ENCODE measurements at places on chromosomes 6 and 20.

DNA sequence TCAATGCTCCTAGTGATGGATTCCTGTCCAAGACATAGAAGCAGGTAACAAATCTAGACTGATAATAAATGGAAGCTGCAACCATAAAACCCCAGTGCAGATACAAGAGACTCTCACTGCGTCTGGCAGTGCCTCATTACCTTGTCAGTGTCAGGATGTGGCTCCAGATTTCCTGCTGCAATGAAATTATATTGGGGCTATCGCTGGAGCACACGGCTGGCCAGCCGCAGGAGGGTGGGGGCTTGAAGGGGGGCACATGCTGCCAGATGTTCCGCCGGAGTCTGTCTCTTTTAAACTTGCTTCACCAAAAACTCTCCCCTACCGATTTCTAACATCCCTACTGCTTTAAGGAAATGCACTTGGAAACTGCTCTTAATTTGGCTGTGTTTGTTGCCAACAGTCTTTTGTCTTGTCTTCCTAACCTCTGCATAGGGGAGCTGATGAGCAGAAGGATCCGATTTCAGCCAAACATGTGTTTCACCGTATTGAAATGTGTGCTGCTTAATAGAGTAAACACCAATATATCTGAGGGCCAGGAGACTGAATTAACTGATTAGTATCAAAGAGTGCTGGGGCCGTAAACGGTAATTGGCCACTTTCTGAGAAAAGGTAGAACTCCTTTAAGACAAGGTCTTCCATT lies 102.2 kb upstream of the EXOC2 start:
- no peak for DNase-seq

DNA sequence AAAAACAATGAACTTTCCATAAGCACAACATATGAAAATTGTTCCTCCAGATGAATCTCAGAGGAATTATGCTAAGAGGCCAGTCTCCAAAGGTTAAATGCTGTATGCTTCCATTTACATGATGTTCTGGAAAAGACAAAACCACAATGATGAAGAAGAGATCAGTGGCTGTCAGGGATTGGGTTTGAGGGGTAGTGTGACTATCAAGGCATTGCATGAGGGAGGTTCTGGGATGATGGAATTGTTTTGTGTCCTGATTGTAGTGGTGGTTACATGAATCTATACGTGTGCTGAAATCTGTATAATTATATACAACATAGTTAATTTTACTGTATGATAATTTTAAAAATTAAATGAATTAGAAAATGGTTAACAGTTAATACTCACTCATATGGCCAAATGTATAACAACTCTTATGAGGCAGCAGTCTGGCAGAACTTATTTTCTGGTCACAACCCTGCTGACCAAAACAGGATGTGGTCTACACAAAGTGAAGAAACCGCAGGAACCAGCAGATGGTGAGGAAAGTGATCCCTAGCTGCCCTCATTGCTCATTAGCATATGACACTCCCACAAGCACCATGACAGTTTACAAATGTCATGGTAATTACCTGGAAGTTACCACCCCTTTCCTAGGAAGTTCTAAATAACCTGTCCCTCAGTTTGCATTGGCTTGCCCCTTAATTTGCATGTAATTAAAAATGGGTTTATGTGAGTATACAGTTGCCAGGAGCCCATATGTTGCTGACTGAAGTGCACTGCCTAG lies 31.9 kb downstream of the NSFL1C start:
- DNase-seq, result peak; percentile 31

DNA sequence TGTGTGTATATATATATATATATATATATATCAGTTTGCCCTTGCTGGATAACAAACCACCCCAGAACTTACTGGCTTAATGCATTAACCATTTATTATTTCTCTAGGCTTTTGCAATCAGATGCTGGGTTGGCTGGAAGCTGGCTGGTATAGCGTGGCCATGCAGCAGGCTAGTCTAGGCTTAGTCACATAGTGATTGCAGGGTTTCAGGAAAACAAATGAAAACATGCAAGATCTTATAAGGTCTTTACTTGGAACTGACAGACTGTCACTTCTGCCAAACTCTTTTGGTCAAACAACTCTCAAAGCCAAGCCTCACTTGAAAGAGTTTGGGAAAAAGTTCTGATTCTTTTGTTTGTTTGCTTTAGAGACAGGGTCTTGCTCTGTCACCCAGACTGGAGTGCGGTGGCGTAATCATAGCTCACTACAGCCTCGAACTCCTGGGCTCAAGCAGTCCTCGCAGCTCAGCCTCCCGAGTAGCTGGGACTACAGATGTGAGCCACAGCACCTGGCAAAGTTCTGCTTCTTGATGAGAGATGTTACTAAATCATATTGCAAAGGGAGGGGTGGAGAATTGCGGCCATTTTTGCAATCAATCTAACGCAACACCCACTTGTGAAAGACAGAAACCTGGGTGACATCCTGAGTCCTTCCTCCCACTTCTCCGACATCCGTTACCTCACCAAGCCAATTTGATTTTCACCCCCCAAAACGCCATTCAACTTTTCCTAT lies 74.6 kb upstream of the RNF24 start:
- no peak for DNase-seq

DNA sequence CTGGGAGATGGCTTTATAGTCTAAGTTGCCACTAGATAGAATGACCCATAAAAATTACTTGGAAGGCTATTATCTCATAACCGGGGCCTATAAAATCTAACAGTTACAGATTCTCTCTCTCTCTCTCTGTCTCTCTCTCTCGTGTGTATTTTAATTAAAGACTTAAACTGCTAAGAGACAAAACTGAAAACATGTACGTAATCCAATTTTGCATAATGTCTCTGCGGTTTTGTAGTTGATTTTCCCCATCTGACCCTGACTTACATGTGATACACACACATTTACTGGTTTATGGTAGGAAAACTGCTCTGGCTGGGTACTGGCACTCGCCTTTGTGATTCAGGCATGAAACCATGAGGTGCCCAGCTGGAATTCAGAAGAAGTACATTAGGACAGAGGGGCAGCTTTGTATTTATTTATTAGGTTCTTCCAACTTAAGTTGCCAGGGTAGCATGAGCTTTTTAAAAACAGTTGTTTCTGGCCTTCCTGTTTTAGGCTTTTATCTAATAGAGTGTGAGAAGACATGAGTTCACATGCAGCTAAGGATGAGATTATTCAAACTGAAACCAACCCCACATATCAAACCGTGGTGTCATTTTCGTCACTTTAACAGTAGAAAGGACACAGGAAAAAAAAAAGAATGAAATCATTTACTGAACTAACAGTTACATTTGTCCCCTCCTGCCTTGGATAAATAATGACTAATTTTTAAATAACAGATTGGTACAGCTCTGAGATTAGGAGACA lies 182.5 kb downstream of the GMPR start:
- DNase-seq, result peak; percentile 24

DNA sequence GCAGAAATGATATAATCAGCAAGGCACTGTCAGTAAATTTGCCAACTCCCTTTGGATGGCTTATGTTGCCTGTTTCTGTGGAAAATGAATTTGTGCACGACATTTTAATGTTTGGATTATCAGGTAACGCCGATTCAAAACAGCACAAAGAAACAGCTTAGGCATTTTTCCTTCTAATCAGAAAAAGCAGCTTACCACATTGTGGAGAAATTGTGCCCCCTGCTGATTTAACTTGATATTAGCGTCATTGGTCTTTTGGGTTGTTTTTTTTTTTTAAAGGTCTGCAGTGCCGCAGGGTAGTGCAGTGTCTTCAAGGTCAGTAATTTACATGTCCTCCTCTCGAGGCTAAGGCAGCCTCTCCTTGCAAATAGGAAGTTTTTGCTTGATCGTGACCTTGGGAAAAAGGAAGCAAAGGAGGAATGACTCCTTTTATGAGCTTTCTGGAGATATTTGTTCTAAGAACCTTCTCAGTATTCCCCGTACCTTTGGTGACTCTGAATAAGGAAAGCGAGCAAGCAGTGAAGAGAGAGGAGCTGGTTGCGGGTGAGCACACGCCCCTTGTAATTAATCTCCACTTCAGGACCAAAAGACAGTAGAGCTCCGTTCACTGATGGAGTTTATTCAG lies 79.1 kb downstream of the ELOVL4 start:
- peak; percentile 78 for DNase-seq

DNA sequence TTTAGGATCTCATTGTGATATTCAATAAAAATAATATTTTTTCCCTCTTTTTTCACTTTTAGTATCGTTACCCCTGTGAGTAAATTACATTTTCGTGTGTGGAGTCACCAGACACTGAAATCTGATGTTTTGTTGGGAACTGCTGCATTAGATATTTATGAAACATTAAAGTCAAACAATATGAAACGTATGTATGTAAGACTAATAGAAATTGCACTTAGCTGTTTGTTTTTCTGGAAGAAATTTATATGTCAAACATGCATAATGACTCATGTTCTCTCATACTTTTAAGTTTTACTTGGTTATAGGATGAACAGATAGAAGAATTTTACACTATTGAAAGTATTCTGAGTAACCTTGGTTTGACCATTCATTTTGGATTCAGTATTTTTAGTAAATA lies 49.4 kb downstream of the ITCH start:
- DNase-seq, result no peak

DNA sequence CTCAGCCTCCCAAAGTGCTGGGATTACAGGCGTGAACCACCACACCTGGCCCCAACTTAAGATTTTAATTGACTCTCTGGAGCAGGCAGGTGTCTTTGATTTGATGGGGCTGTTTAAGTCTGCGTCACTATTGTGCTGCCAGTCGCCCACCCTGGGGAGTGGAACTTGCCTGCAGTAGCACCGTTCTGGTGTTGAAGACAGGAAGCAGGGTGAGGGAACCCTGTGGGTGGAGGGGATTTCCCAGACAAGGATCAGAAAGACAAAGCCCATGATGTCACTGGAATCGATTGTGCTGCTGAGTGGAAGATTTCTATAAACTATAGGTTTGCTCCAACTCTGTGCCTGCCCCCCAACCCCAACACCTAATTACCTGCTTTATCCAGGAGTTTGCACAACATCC lies 11.0 kb downstream of the ALDH8A1 start:
- no peak for DNase-seq

GRCh38 chr6:62716719-62717118 lies 430.7 kb upstream of the KHDRBS2 start:
- DNase-seq, result no peak

DNA sequence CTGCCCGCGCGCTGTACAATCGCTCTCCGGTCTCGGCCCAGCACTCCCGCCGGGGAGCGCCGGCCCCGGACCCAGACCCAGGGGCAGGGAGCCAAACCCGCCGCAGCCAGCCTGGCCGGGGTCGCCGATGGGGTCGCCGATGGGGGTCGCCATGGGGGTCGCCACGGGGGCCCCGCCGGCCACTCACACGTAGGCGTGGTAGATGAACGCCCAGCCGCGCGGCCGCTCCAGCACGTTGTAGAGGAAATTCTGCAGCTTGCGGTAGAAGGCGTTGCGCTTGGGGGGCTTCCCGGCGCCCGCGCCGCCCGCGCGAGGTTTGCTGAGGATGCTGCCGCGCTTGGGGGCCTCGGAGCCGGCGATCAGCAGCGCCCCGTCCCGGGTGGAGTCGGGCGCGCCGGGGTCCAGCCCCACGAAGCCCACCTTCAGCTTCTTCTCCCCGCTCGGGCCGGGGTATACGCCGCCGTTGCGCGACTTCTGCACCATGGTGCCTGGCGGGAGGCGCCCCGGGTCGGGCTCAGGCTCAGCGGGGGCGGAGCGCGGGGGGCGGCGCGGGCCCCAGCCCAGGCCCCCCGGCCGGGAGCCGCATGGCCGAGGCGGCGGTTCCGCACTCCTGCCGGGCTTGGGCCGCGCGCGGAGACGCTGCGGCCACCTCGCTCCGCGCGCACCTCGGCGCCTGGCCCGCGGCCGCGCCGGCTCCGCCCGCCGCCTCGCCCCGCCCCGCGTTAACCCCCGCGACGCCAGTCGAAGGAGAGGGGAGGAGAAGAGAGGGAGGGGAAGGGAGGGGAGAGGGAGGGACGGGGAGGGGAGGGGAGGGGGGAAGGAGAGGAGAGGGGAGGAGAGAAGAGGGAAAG lies at the start of gene KCNQ2:
Gene KCNQ2, minus strand, starts transcription at position 675 of the 851 bp plus-strand sequence. Its CDS starts 192 bp downstream, at position 483.
- no peak for DNase-seq

GRCh38 chr20:44394702-44395460 lies 39.4 kb downstream of the HNF4A start:
- DNase-seq, result no peak

DNA sequence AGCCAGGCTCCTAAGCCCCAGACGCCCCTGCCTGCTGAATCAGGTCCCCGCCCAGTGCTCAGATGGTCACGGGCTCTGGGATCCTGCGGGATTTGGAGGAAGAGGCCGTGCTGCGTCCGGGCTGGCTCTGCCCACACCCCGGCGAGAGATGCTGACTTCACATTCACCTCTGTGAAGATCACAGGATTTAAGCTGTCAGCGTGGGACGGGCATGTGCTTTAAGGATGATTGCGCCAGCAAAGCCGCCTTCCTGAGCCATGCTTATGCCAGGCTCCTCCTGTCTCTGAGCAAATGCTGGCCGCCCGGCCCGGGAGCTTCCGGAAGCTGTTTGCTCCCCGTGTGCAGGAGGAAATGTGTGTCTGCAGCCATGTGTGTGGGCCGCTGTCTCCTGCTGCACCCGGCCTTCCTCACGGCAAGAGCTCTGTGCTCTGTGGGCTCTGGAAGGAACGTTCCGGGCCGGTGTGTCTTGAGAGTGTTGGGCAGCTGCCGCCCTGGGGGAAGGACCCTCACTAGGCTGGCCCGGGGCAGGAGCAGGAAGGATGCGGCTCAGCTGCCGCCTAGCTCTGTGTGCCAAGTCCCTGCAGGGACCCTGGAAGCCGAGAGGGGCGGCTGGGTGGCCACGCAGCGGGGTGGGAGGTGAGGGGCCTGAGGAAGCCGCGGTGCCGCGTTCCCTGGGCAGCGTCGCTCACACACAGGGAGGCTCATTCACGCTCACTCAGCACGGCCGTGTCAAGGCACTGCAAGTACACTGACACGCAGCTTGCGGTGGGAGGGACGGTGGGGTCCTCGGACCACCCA lies 19.0 kb upstream of the BHLHE23 start:
- DNase-seq, result no peak

DNA sequence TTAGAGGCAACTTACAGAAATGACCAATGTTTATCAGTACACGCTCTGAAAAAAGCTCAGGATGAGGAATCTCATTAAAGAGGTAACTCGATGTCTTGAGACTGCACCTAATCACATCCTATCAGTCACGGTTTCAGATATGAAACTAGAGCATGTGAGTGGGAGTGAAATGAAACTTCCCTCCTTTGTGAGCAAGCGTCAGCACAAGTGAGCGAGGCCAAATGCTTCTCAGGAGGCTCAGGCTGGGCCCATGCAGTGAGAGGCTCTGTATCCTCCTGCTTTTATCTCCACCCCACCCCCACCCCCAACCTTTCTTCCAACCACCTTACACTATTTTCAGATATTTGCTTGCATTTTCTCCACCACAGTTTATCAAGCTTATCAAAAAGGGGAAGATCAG lies 140.8 kb upstream of the RIMS1 start:
- no peak for DNase-seq

DNA sequence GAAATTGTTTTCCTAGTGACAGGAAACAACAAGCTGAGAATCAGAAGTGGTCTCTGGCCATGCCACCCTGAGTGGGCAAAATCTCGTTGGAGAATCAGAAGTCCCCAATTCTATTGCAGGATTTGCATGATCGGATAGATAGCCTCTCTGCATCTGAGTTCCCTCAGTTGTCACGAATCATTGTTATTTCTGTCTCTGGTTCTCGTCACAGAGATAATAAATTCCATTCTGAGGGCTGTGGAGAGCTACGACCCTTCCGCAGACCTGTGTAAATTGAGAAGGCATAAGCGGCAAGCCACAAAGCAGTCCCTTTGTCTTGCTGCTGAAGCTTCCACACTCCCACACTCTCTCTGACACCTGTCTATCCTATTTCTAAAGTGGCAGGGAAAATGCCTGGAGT lies 102.4 kb upstream of the CNR1 start:
- no peak for DNase-seq
